NCI-H2029 treated with DMSO at 0.1 percent for 48 hours (cell line): ENCODE measurements at places on chromosomes 6 and 20.

GRCh38 chr6:89910902-89911240, 16.6 kb downstream of the GJA10 start:
- no peak for DNase-seq

GRCh38 chr20:48849779-48850178, 22.0 kb upstream of the PREX1 start:
- no peak for DNase-seq

- DNase-seq, result no peak
These were observed 112.0 kb downstream of the ZMYND8 start for GRCh38 chr20:47244451-47244850.

DNA sequence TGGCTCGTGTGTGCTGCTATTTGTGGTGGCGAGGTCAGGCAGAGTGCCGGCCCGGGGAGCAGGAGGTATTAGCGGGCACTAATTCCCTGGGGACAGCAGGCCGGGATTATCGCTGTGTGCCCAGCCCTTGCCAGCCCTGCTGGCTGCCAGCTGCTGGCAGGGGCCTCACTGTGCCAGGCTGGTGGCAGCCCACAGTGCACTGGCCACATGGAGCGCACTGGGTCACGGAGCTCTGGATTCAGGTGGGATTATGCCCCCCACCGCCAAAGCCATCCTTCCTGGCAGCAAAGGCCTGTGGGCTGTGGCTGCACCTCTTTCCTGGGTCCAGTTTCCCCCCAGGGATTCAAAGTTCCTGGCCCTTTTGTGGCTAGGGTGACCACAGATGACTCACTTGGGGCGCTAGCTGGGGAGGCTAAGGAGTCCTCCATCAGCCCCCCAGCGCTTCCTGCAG, 59.7 kb downstream of the YTHDF1 start:
- DNase-seq, result no peak

- no peak for DNase-seq
These were observed 150.2 kb downstream of the CDH26 start for GRCh38 chr20:60108397-60108796.

DNA sequence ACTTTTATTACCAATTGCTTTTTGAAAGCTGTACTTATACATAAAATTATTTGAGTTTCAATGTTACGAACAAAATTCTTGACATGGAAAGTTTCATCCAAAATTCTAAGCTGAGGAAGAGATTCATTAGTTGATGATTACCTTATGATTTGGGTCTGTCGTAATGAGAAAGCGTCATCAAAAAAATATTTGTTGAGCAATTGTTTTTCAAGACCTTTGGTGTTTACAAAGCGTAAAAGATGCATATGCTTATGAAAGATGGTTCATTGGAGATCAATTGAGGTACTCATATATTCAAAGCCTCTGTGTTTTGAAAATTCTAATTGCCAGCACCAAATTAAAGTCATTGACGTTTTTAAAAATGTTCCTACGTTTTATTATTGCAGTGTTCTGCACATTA, 110.5 kb upstream of the DOK5 start:
- DNase-seq, result no peak

GRCh38 chr6:28351087-28351486, 1.3 kb downstream of the ZKSCAN3 start:
- DNase-seq, result no peak
